ENCODE measurements at places on chromosomes 7 and 10.

DNA sequence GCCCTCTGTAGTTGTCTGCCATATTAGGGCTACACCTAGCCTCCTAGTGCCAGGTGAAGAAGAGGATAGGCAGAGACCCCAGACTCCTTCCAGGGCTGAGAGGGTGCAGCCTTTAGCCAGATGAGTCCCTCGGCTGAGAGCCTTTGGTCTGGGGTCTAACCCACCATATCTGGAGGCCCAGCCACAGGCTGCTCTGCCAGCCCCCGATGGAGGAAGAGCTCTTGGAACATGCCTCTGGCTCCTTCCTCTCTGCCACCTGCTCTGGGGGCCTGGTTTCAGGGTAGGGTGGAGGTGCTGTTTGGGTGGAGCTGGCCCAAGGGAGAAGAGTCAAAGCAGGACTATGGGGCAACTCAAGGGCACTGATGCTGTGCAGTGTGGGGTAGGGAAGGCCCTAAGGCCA lies 1.4 kb downstream of the LRRC18 start:
- DNase-seq, result no peak

- DNase-seq, result no peak
Measured at GRCh38 chr7:17380736-17381662, 82.5 kb downstream of the AHR start.

DNA sequence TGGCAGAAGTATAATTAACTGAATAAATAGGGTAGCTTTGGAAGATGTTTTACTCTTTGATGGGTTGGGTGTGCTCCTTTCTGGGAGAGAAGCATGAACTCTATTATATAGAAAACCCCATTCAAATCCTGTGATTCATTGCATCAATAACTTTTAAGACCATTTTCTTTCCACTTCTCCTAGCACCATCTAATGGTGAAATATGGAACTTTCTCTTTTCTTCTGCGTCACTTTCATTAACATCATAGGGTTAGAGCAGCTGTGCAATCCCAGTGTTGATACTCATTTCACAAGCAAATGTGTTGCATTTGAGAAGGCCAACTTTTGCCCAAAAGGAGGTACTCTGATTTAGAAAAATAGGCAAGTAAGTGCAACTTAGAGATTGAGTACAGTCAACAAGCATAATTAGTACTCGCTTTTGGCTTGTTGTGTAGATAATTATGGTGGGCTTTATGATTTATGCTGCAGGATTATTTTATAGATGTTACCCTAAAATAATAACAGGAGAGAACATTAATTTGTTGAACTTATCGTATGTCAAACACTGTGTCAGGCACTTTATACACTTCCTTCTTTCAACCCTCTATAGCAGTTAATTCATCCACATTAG lies 92.9 kb downstream of the CPED1 start:
- DNase-seq, result peak; percentile 9

DNA sequence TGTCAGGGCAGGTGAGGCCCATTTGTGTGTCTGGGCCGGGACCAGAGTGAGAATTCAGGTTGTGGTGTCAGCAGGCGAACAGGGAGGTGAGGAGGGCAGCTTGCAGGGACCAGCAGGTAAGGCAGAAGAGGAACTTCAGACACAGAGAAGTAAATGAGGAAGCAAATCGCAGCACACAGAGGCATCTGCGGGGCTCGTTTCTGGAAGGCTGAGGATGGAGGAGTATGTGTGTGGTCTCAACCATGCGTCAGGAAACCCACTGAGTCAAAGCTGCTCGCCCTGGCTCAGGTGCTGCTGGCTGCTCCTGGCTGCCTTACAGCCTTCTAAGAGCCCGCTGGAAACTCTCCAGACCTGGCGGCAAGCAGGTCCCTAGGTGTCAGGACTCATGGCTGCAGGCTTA lies 26.9 kb upstream of the PITRM1 start:
- no peak for DNase-seq

DNA sequence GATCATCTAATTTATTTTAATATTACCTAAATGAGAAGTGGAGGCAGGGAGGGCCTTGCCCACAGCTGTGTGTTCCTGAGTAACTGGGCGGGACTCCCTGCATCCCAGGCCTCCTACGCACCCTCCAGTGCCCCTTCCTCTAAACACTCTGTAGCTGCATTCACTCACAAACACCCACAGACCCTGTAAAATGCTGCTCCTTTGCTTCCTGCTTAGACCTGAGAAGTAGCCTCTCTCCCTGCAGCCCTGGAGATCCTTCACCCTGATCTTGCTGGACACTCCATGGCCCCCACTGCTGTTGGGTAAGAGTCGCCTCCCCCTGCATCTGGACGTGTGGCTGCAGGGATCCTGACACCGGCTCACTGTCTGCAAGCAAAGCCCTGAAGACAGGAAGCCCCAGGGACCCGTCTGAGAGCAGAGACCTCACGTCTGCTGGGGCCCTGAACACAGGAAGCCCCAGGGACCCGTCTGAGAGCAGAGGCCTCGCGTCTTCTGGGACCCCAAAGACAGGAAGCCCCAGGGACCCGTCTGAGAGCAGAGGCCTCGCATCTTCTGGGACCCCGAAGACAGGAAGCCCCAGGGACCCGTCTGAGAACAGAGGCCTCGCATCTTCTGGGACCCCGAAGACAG lies 589.8 kb downstream of the DNAJB6 start:
- DNase-seq, result no peak

- DNase-seq, result no peak
Measured at GRCh38 chr10:110005719-110006118, 2.1 kb upstream of the ADD3 start.

GRCh38 chr7:23018750-23019149 lies 4.8 kb upstream of the HYCC1 start:
- DNase-seq, result peak; percentile 32

- DNase-seq, result no peak
Measured at GRCh38 chr10:5071411-5072198, 22.6 kb upstream of the AKR1C3 start.

DNA sequence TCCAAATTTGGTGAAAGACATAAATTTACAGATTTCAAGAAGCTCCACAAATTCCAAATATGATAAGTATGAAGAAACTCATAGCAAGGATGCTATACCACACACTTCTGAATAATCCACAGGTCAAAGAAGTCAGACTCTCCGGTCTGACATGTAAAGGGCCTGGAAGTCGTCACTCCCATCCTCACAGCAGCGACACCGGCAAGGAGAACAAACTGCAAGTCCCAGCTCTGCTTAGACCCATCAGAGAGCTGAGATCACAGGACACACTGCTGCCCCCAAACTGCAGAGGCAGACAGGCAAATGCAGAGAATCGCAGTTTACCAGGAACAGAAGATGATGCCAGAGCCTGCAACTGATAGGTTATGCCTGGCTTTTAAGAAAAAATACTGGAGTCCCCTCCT lies 62.0 kb downstream of the AMZ1 start:
- peak; percentile 37 for DNase-seq

GRCh38 chr10:44425466-44425865 lies 40.6 kb upstream of the CXCL12 start:
- DNase-seq, result no peak

GRCh38 chr7:47893238-47893637 lies 55.0 kb downstream of the PKD1L1 start:
- DNase-seq, result peak; percentile 83

- DNase-seq, result no peak
Measured at GRCh38 chr7:123751821-123752220, 3.0 kb upstream of the WASL start.

- peak; percentile 68 for DNase-seq
Measured at GRCh38 chr10:130179640-130180039, 43.4 kb downstream of the GLRX3 start.

GRCh38 chr7:151207315-151207714 lies 3.0 kb downstream of the H2BK1 start:
- DNase-seq, result peak; percentile 30

DNA sequence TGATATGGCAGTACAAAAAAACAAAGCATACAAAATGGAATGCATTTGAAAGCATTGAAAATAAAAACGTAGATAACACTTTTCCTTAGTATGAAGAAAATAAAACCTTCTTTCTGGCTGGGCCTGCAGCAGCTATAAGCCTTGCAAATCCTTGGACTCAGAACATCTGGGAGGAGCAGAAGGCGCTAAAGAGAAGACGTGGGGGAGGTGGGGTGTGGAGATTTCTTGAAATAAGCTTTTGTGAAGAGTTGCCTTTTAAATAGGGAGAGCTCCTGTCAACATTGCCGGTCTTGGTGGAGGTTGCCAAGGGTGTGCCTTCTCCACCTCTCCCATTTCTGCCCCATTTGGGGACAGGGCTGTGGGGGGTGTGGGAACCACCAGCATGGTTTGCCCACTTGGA lies 128.7 kb downstream of the TMEM178B start:
- no peak for DNase-seq

DNA sequence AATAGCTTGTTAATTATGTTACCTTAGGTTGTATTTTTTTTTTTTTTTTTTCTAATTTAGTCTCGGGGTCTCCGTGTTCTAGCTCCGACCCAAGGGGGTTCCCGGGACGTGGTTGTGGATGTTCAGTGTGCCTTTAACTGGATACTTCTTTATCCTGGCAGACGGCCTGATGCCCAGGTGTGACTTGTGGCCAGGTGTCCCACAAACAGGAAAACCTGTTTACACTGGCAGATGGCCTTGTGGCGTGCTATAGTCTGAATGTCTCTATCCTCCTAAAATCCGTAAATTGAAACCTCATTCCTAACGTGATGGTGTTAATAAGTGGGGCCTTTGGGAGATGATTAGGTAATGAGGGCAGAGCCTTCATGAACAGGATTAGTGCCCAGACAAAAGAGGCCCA lies 546.4 kb upstream of the C7orf33 start:
- no peak for DNase-seq

DNA sequence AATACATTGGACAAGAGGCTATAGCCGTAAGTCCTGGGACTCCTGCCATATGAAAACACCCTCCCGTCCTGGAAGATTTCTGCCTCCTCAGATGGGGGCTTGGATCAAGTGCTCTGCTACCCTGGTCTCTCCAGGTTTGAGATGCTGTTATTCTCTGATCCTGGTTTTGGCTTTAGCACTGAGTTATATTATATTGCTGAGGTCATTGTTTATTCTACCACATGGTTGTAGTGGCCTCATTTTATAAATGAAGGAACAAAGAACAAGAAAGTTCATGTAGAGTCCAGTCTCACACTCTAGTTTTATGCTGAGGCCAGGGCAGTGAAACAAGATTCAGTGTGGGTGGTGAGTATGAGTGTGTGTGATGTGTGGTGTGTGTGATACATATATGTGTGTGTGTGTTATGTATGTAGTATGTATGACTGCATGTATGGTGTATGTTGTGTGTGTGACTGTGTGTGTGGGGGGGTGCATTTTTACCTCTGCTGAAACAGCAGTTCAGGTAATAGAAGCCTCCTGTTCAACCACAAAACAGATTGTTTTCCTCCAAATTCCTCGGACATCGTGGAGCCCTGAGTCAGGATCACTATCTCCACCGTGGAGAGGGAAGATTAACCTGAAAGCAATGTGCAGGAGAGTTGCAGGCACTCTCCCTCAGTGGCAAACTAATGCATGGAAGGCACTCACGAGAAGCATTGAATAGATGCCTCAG lies 80.7 kb downstream of the C7orf25 start:
- no peak for DNase-seq

DNA sequence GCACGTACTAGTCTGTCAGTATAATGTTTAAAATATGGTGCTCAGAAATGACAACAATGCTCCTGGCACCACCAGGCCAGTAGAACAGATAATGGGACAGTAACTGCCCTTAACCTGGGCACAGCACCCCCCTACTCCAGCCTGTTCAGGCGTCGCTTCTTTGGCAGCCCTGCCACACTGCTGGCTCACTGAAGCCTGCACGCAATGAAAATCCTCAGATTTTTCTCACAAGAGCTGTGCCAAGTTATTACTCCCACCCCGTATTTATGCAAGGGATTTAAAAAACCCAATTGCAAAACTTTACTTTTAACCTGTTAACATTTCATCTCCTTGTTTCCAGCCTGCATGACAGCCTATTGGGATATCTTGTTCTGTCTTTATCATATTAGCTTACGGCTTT lies 56.6 kb upstream of the LAMB1 start:
- DNase-seq, result no peak

- no peak for DNase-seq
Measured at GRCh38 chr10:3428826-3429225, 256.2 kb upstream of the PITRM1 start.

DNA sequence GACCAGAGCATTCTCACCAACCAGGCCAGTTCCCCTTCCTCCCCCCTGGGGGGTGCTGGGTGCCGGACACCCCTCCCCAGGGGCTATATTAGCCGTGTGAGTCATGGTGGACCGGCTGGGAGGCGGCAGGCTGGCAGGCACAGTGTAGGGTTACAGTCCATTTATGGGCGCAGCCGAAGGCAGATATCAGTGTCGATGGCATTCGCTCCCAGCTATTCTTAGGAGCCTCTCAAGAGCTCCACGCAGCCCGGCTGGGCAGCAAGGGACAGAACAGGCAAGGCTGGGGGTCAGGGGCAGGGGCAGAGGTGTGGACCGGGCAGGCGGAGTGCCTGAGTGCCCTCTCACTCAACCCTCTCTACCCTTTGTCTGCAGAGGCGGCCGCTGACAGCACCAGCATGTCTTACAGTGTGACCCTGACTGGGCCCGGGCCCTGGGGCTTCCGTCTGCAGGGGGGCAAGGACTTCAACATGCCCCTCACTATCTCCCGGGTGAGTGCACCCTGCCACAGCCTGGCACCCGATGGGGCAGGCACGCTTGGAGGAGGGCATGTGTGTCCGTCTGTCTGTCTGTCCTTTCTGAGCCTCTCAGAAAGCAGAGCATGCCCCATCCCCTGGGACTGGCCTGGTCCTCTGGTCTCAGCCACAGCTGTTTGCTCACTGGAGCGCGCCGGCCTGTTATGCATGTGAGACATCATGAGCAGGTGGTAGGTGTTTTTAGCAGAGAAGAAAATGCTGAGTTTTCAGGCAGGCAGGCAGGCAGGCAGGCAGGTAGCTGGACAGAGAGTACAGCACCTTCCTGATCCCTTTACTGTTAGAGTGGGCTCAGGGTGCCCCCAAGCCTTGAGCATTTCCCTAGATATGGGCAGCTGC lies at the start of gene LDB3:
Gene LDB3, plus strand, starts transcription at position 215 of the 869 bp plus-strand sequence. Its CDS starts 181 bp downstream, at position 396.
- peak; percentile 73 for DNase-seq

GRCh38 chr10:102131286-102132170 lies 1.3 kb upstream of the PPRC1 start:
- DNase-seq, result no peak

GRCh38 chr10:58775960-58776567 lies 263.4 kb downstream of the BICC1 start:
- no peak for DNase-seq

DNA sequence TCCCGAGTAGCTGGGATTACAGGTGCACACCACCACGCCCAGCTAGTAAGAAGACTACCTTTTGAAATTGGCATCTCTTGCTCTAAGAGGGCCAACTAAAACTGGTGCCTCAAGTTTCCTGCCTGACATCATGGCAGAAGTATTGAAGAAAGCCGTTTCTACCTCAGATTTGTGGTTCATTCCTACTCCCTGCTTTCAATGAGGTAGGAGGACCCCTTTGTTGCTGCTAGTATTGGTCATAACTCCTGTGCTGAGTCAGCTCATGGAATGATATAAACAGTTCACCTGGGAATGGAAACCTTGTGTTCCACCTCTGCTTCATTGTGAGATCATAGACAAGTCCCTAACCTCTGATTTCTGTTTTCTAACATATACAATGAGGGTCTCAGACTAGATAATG lies 82.8 kb downstream of the CDK6 start:
- DNase-seq, result no peak

Data from H7 (cell line).